ENCODE measurements at places on chromosomes 1 and 21. TPM values are rescaled to one million over a fixed set of nuclear protein-coding genes. Genes with fewer than 3 reads are reported as not detected.

The SMIM1 gene
- total RNA-seq = 1.9 TPM

- no peak for DNase-seq
Observed at GRCh38 chr1:42484382-42484781, 21.3 kb downstream of the CCDC30 start.

DNA sequence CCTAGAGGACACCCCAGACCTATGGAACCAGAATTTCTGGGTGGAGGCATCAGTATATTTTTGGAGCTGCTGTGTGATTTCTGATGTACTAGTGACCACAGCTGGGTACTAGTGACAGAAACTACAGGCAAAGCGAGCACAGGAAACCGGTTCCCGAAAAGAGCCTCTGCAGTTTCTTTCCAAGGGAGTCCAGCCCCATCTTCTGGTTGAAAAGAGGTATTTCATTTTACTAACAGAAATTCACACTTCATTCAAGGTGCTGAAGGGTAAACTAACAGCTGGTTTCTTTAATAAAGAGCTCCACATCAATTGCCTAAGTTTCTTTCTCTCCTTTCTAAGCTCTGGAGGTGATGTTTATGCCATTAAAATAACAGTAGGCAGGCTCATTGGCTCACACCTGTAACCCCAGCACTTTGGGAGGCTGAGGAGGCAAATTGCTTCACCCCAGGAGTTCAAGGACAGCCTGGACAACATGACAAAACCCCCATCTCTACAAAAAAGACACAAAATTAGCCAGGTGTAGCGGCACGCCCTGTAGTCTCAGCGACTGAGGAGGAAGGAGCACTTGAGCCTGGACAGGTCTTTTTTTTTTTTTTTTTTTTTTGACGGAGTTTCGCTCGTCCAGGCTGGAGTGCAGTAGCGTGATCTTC lies 22.0 kb downstream of the THAP3 start:
- DNase-seq = no peak

GRCh38 chr1:224106568-224107281 lies 7.2 kb upstream of the FBXO28 start:
- DNase-seq = no peak

DNA sequence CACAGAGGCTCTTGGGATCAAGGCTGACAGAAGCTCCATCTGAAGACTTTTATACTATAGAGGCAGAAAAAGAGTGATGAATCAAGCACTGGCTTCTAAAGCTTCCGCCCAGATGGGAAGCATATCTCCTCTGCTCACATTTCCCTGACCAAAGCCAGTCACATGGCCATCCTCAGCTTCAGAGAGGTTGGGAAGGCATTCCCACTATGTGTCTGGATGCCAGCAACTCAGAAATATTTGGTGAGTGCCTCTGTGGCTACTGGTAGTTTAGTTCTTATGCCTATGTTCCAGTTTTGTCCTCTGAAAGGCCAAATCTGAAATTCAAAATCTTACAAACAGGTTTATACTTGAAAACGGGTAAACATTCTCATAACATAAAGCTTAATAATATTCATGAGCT lies 9.9 kb upstream of the DISC1 start:
- DNase-seq = no peak
